Fibroblast of upper back skin (primary cell): ENCODE measurements at places on chromosomes 5 and 9.

GRCh38 chr5:148828511-148829247 lies 2.3 kb downstream of the ADRB2 start:
- DNase-seq = no peak

DNA sequence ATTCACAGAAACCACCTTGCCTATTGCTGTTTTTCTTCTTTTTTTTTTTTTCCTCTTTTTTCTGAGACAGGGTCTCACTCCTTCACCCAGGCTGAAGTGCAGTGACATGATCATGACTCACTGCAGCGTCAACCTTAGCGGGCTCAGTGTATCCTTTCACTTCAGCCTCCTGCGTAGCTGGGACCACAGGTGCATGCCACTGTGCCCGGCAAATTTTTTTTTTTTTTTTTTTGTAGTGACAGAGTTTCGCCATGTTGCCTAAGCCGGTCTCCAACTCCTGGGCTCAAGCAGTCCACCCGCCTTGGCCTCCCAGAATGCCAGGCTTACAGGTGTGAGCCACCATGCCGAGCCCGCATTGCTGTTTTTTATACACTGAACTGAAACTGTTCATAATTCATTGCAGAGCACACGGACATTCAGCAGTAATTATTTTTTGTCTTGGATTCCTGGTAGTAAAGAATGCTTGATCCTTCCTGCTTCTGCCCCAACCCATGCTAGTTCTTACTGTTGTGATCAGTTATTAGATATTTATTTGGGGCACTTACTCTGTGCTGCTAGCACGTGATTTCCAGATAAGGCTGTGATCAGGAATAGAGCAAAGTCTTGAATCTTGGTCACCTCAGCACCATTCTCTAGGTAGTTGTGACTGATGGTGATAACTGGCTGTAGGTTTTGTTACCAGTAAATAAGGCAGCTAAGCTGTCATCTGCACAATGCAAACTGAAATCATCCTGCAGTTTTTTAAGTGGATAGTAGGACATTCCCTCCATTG lies 14.0 kb downstream of the MAP3K1 start:
- no peak for DNase-seq

GRCh38 chr5:44665101-44665701 lies 143.5 kb upstream of the MRPS30 start:
- no peak for DNase-seq

DNA sequence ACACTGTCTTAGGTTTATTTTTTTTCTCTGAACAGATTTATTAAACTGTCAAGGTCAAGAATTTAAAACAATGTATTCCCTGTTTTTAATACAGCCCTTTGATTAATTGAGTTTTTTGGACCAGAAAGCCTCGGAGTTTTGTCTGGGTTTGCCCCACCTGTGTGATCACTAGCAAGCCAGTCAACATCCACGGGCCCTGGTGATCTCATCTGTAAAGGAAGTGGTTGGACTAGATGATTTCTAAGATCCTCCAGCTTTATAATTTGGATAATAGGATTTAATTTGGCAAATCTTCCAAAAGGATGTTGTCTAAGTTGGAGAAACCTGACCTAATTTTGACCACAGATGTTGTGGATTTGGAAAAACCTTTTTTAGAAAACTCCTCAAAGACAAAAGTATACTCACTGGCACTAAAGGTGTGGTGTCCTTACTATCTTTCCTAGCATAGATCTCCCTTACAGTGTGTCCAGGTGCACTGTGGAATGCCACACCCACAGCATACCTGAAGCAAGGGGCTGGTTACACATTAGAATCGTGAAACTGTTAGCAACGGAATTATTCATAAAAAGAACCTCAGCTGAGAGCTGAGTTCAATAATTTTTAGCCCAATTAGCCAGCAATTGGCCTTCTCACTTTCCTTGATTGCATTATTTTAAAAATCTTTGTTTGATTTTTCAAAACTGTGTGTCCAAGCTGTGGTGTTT lies 195.6 kb upstream of the ELL2 start:
- no peak for DNase-seq

- DNase-seq = peak; percentile 59
Measured at GRCh38 chr5:120624021-120624563, 160.0 kb downstream of the PRR16 start.

DNA sequence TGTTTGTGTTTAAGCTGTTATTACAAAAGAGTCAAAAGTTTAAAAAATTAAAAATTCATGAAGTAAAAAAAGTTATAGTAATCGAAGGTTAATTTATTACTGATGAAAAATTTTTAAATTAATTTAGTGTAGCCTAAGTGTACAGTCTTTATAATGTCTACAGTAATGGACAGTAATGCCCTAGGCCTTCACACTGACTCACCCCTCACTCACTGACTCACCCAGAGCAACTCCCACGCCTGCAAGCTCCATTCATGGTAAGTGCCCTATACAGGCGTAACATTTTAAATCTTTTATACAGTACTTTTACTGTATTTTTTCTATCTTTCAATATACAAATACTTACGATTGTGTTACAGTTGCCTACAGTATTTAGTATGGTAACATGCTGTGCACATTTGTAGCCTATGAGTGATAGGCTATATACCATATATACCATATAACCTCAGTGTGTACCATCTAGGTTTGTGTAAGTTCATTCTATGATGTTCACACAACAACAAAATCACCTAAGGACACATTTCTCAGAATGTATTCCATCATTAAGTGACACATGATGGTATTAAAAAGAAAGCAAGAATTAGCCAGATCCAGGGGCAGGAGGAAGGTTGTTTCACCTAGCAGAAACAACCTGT lies 40.1 kb downstream of the DCAF10 start:
- peak; percentile 66 for DNase-seq

DNA sequence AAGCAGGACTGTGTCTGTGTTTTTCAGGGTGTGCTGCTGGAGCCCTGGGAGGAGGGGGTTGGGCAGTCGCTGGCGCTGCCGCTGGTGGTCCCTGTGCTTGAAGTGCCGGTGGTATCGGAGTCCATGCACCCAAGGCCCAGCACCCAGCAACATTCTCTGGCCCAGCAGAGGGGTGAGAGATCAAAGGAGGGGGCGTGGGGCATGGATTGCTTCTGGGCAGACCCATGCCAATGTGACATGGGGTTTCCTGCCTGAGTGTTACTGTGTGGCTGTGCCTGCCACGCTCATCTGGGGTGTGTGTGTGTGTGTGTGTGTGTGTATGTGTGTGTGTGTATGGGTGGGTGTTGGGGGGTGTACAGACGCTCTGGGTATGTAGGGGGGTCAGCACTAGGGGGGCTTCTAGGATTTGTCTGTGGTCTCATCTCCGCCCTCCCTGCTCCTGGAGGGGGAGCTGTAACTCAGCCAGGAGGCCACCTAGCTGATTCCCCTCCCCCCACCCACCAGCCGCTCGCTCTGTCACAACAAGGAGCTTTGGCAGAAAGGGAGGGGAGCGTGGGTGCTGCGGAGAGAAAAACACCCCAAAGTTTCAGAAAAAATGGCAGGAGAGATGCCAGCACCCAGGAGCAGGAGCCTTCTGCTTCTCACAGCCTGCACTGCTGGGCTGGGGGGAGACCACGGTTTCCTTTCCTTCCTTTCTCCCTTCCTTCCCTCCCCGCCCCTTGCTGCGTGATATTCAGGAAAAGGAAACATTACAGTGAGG lies 35.9 kb upstream of the HSPA9 start:
- DNase-seq = no peak

DNA sequence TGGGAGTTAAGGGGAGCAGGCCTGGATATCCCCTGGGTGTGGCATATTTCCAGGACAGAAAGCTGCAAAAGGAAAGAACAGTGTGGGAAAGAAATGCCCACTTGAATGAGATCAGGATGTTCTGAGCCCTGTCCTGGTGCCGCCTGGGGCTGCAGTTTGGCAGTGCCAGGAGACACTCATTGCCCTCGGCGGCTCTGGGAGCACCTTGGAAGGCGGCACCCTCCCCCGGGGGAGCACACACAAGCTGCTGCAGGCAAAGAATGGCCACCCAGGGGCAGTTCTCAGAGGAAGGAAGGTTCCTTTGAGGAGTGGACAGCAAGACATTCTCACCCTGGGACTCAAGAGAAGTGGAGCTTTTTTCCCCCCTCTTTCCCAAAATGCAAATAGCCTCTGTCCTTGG lies 305.3 kb downstream of the NTRK2 start:
- DNase-seq = no peak

- DNase-seq = no peak
Measured at GRCh38 chr5:33241802-33242201, 199.0 kb upstream of the TARS1 start.

DNA sequence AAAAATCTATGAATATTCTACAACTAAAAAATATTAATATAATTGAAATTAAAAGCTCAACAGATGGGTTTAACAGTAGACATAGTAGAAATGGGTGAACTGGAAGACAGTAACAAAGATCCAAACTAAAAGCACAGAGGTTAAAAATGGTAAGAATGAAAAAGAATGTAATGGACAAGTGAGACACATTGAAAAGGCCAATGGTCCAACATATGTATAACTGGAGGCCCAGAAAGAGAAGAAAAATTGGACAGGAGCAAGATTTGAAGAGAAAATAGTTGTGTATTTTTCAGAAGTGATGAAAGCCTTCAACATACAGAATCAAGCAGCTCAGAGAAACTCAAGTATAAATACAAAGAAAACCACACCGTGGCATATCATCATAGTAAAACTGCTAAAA lies 58.6 kb downstream of the PCDHGC5 start:
- no peak for DNase-seq

GRCh38 chr9:104854613-104855012 lies 73.3 kb downstream of the ABCA1 start:
- no peak for DNase-seq

DNA sequence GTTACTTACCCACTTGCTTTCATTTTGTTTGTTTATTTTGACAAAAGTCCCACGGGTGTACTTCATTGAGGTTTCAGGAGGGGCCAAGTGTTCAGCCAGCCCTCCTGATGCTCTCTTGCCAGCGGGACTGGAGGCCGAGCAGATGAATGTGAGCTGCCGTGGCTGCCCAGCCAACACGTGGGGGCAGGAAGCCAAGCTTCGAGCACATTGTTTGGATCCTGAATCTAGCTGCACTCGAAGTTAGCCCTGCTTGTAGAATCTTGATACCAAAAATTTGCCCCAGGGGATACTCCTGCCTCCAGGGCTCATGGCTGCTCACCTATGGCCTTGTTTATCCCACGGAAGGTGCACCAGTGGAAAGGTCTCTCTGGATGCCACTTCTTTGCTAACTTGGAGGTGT lies 49.3 kb downstream of the RASGEF1C start:
- DNase-seq = no peak

GRCh38 chr9:133205996-133206931 lies 2.8 kb downstream of the OBP2B start:
- no peak for DNase-seq

DNA sequence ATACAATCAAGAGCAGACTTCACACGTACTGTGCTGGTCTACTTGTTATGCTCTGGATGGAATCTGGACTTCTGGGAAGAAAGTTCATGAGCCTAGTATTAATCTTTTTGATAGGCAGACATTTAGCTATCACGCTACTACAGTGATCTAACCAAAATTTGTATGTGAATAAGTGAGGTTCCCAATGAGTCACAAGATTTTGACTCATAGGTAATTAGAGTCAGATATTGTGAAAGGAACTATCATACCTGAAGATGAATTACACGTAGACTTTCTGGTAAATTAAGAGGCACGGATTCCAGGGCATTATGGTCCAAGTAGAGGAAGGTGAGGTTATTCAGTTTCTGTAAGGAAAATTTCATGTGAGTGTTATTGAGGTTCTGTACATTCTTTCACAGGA lies 18.4 kb downstream of the OGN start:
- peak; percentile 59 for DNase-seq

DNA sequence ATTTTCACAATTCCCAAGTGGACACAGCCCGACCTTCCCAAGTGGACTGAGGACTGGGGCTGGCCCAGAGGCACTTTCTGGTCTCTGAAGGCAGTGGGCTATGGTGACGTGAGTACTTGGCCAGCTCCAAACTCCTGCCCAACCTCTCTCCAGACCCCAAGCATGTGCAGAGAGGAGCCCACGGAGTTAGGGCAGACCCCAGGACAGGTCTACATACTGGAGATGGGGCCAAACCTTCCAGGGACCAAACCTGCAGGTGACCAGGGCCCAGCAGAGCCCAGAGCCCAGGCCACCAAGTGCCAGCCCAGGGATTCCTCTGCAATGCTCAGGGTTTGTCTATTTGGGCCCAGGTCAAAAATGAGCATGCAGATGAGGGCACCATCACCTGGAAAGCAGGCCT lies 15.3 kb downstream of the BRD3 start:
- DNase-seq = no peak

GRCh38 chr9:121902461-121903135 lies 190.5 kb downstream of the TTLL11 start:
- DNase-seq = peak; percentile 97

GRCh38 chr9:629146-629545 lies 212.4 kb upstream of the DMRT1 start:
- DNase-seq = no peak

DNA sequence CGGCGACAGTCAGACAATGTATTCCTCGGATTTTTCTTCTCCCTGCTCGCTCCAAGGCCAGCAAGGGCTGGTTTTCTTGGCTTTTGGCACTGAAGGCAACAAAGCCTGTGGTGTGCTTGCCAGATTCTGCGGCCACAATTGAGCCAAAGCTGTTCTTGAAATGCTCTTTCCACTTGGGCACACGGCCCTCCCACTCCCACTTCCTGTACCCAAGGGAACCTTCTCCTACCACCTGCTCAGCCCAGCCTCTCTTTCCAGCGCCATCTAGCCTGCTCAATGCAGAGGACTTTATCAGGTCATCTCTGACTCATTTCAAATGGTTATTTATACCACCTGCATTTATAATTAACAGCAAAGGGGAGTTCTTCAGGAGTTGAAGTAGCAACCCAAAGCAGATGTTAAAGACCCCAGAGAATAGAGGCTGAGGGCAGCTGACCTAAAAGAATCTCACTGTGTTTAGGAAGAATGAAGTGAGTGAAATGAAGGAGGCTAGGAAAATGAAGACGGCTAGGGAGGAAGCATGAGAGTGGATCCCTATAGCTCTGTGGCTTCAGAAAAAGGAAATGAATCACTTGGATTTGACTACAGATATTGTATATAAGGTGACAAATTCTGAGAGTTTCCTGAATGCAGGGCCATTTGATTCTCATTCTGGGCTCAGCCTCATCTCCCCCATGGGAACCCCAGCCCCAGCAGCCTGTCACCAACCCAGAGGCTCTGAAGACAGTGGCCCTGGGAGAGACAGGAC lies 439.0 kb downstream of the ENC1 start:
- peak; percentile 64 for DNase-seq

DNA sequence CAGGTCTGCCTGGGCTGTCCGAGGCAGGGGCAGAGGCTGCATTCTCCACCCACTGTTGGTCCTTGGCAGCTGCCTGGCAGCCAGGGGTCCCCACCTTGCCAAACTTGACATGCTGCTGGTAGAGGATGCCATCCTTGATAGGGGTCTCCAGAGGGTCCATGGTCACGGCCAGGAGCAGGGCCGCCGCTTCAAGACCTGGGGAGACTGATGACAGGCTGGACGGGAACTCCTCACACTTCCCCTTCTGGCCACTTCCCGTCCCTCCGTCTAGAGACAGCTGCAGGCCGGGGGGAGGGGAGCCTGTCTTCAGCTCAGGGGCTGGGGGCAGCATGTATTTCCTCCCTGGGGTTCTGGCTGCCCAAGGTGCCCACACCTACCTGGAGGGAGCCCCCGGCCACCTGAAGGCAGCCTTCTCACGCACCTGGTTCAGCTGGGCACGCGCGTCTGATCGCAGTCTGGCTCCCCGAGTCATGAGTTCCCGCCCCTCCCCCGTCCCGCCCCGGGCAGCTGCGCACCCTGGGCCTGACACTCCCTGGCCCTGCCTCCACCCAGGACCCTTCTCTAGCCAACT lies at the start of gene DOK3:
DOK3 (minus strand) TSS at position 446 of the 571 bp plus-strand sequence; CDS start at position 160, 286 bp downstream.
- no peak for DNase-seq
